Activated CD8-positive, alpha-beta memory T cell treated with anti-CD3 and anti-CD28 coated beads, Interleukin-2, amount 50 U/mL, for 48 hours (primary cell): ENCODE measurements at places on chromosomes 6 and 20.

DNA sequence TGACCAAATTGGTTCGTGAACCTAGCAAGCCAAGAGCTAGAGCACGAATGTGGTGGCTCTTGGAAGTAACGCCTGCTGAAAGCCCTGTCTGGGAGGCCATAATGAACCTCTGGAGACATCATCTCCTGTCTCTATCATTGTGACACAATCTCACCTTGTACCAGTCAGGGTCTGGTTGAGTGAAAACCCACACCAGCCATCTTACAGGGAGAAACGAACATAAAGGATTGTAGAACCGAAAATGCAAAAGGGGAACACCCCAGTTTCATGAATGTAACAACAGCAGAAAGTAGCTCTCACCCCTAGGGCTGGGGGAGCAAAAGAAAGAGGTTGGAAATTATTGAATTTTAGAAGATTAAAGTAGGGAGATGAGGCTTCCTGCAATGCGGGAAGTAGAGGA is 50.9 kb upstream of the TAB2 start:
- no peak for DNase-seq

GRCh38 chr20:14582855-14583254 is 245.4 kb upstream of the FLRT3 start:
- no peak for DNase-seq

DNA sequence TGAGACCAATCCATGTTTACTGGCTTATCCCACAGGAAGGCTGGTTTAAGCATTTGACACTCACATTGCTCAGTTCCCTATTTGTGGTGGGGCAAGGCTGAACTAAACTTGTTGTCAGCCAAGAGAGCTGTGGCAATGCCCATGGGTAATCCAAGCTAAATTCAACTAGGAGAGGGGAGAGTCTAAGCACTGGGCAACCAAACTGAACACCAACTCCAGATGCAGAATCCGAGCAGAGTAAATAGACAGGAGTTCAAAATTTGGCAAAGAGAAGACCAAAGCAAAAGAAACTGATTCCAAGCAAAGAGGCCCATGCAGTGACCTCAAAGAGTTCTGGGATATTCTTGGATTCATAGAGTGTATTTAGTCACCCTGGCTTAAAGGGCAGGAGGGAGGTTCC is 106.5 kb upstream of the NT5E start:
- DNase-seq = no peak

DNA sequence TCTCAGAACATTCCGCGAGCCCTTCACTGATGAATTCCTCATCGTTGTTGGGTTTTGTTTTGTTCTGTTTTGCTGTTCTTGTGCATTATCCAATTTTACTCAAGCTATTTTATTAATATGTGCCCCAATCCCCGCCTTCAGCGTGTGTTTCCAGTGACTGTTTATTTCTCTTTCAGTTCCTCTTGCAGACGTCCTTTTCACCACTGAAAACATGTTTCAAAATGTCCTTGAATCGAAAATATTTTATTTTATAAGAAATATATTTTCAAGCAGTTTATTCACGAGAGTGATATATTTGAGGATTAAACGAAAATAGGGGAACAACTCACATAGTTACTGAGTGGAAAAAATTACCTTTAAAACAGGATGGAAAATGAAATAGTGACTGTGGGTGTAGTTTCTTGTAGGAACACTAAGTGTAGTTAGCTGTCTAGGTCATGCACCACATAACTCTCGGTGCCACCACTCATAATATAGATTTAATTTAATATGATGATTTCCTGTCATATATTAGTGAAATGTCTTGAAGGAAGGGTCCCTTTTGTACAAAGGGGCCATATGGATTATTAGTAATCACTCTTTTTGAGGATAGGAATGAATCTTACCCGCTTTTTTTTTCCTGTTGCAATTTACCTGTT is 45.3 kb upstream of the HDDC2 start:
- no peak for DNase-seq

DNA sequence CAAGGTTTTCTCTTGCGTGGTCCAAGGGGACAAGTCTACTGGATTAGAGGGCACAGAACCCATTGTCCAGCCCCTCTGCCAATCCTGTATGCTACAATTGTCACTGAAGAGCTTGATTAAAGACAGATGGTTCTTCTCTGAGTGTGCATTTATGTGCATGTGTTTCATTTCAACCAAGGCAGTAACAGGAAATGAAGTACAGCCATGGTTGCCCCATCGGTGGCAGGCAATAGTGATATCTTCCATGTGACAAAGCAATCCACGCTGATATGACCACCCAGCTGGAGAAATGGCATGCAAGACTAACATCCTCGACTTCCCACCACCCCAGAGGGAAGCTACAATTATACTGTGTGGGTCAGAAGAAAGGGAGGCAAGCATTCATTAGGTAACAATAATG is 85.5 kb downstream of the UNC5CL start:
- DNase-seq = no peak

GRCh38 chr20:11978496-11978895 is 60.8 kb downstream of the BTBD3 start:
- DNase-seq = no peak

GRCh38 chr6:56686429-56686828 is 43.7 kb upstream of the DST start:
- DNase-seq = no peak

GRCh38 chr6:45500924-45501816 is 123.4 kb upstream of the SUPT3H start:
- no peak for DNase-seq

GRCh38 chr20:16273812-16274555 is 299.3 kb downstream of the KIF16B start:
- DNase-seq = no peak

- DNase-seq = no peak
These were observed 44.9 kb upstream of the RNF144B start for GRCh38 chr6:18342223-18342622.

DNA sequence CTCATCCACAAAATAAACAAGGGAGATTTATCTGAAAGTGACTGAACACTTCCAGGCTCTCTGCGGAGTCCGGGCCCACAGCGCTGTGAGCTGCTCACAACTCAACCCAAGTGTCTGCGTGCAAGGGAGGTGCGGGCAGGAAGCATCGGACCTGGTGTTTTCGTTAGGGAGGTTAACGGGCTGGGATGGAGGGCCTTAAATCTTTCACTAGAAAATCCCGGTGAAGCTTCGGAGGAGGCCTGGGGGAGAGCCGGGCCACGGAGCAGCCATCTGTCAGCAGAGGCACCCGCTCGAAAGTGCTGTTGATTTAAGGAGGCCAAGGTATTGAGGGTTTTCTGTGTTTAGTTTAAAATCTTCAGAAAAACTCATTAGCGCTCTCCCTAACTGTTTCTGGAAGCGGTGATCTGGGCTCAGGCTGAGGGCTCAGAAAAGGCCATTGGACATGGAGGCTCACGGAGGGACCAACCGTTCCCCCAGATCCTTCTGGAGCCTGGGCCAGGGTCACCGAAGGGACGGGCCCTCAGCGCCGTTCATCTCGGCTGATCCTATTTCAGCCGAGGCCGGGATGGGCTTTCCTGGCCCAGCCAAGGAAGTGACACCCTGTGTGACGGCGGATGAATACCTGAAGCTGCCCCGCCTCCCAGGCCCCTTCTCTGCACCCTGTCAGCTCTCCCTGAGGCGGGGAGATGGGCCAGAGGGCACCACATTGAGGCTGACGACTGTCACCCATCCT is 20.7 kb downstream of the GATA5 start:
- no peak for DNase-seq

GRCh38 chr20:37565134-37565811 is 37.6 kb upstream of the BLCAP start:
- DNase-seq = peak; percentile 42

- no peak for DNase-seq
These were observed 235.8 kb downstream of the GMPR start for GRCh38 chr6:16473908-16474771.

DNA sequence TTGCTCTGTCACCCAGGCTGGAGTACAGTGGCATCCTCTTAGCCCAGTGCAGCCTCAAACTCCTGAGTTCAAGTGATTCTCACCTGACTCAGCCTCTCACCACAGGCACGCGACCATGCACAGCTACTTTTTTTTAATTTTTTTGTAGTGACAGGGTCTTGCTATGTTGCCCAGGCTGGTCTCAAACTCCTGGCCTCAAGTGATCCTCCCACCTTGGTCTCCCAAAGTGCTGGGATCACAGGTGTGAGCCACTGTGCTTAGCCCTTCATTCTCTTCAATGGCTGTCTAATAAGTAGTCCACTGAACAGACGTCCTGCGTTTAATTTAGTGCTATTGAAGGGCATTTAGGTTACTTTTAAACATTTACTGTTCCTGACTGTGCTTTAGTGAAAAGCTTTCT is 27.3 kb downstream of the KDM1B start:
- DNase-seq = no peak

DNA sequence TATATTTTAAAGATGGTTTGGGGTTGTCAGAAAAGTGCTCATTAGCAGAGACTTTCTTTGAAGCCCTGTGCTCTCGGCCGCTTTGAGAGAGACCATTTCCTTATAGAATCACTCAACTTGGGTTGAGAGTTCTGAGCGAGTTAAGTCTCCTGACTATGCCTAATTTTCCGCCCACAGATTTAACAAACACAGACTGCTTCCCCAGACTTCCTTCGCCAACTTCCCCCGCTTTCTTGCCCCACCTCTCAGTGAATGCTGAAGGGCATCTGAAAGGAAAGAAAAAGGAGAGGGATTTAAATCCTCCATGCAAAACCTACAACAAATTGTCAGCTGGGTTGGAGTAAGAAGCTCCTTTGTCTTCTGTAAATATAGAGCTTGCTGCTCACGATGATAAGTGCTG is 224.0 kb downstream of the EYA2 start:
- DNase-seq = no peak

- DNase-seq = no peak
These were observed 220.7 kb downstream of the ZFAND3 start for GRCh38 chr6:38040254-38040653.

DNA sequence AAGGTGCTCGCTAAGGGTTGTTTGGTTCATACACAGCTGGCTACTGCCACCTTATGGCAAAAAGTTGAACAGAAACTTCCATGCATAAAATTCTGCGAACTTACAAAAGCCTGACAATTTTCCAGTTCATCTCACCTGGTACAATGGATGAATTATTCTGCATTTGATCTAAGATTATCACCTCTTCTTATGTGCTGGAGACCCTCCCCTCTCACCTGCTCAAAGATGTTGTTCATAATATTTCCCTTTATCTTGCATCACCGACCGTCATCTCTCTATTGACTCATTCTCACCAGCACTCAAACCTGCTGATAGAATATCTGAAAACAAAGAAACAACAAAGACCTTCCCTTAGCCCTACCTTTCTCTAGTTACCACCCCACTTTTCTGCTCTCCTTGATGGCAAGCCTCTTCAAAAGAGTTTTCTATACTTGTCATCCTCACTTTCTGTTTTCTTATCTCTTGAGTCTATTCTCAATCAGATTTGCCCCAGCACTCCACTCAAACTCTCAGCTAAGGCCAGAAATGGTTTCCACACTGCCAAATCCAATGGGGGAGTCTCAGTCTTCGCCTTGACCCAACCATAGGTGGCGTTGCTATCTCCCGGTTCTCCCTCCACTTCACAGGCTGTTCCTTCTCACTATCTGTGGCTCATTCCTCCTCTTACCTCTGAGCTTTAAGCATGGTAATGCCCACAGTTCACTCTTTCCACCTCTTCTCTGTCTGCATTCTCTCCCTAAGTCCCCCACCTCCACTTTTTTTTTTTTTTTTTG is 25.8 kb downstream of the SNRNP48 start:
- no peak for DNase-seq

DNA sequence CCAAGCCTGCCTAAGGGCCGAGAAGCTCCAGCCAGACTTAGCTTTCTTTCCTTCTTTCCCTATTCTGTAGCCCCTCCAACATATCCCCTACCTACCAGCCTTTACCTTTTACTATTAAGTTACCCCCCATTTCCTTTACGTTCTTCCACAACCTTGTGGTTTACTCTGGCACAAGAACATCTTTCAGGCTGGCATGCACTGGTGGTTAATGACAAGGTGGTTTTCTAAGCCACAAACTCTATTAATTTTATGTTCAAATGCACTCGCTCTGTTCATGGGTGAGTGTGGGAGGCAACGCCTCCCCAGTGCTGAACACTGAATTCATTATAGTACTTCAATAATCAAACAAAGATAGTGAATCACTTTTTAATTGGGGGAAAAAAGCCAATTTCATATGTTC is 64.4 kb downstream of the TRERF1 start:
- DNase-seq = no peak

- no peak for DNase-seq
These were observed 25.1 kb downstream of the PRPH2 start for GRCh38 chr6:42697268-42697655.

DNA sequence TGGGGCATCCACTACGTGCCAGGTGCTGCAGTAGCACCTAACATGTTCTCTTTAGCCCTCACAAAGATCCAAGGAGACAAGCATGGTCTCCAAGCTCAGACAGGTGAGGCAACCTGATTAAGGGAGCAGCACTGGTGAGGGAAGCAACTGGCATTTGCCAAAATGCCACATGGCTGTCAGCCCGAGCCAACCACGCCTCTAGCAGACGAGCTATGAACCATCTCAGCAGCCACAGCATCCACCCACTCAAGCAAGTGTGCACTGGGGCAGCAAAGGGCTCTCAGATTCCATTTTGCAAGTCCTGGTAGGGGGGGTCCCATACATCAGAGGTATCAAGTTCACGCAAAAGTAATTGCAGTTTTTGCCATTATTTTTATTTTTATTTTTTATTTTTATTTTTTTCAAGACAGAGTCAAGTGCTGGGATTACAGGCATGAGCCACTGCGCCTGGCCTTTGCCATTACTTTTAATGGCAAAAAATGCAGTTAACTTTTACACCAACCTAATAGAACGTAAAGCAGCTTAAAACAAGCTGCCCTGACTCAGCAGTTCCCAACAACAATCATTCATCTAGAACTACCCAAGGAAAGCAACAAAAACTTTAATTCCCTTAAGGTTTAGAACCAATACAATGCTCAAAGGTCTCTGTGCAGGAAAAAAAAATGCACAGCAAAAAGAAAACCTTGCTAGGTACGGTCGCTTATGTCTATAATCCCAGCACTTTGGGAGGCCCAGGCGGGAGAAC is 36.3 kb upstream of the SPDEF start:
- no peak for DNase-seq

DNA sequence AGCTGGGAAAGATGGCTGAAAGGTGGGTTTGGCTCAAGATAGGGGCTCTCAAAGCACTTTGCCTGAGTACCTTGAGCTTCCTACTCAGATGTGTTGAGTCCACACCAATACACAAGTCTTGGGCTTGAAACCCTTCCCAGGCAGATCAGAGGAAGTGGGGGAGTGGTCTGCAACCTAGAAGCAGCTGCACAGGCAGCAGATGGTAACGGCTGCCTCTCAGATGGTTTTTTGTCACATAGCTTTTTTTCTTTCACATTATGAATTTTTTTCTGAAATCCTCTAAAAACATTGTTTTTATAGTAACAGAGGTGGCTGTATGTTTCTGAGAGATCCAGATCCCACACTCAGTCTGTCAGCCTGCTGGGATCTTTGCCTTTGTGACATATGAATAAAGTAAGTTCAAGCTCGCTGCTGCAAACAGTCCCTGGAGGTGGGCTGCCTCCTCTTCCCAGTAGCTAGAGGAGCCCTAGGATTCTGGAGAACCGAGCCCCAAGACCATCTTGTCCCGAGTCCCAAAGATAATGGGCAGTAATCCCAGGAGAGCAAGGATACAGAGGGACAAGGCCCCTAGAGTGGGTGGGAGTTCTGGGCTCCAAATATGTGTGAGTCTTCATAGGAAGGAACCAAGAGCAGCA is 97.1 kb upstream of the TOP1 start:
- DNase-seq = peak; percentile 17
